T-helper 1 cell (primary cell): ENCODE measurements at places on chromosomes 11 and 22.

- no peak for DNase-seq
Measured at GRCh38 chr11:2265854-2266585, 4.4 kb downstream of the ASCL2 start.

DNA sequence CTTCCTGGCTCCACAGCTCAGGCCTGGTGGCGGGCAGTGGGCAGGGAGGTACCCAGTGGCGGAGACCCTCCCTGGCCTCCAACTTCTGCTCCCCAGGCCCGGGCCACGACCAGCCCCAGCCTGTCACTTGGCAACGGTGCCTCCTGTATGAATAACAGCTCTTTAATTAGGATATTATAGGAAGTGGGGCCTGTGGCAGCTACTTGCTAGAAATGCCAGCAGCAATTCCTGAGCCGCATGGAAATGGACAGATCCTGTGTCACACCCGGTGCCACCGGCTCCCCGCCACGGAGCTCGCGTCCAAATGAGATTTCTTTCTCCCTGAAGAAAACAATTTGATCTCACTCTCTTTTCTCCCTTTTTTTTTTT is 104.5 kb downstream of the CHST1 start:
- DNase-seq: no peak

GRCh38 chr11:91585035-91585801 is 639.4 kb upstream of the FAT3 start:
- DNase-seq: no peak

DNA sequence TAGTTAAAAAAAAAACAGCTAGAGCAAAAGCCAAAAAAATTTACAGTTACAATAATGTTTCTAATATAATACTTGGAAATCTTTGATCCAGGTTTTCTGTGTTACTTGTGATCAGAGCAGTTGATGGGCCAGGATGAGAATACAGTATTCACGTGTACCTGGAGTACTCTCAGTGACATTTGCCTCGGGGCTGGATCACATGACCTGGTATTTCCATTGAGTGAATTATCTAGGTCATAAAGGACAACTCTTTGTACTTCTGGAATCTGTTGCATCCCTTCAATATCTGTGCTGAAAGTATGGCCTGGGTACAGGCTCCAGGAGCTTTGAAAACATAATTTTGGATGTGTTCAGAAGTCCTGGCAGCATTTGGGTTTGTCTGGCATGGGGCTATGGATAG is 93.5 kb downstream of the GRAMD1B start:
- DNase-seq: no peak
